ENCODE measurements at places on chromosomes 13 and 19.

DNA sequence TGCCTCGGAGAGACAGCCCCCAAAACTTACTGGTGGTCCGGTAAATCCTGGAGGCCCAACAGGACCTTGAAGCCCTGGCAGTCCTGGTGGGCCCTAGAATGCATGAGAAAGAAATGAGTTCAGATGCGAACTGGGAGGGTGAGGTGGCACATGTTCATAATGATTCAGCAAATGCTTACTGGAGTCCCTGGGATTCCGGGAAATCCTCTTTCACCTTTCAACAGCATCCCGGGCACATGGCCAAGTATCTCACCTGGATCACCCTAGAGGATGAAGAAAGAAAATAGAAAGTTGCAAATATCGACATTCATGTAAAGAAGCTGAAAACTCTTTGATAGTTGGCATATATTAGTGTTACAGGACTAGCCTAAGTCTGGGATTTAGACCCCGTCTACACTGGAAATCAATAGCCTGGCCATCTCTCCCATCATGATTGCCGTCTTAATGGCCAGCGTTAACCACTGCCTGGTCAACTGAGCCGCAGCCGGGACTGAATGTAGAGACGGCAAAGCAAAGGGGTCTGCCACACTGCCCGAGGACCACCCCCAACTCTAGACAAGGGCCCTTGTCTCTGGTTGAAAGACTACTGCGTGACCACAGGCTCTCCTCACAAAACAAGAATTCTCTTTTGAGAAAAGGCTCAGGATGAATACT lies 96.9 kb downstream of the COL4A1 start:
- no peak for DNase-seq

GRCh38 chr13:109834973-109835720 lies 48.8 kb upstream of the IRS2 start:
- DNase-seq = no peak

DNA sequence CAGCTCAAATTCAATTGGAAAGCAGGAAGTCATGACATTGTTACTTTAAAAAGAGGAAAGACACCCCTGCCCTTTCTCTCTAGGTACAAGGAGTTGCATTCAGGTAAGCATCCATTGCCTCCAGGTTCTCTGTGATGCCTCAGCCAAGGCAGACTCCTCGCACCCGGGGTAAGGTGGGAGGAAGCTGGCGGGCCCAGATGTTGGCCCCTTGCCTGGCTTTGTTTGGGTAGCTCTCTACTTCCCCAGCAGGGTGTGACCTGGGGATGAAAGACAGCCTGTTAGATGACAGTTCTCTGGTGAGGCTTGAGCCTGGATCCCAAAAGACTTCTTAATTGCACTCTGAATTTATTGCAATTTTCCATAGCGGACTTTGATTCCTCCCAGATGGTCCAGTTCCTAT lies 25.6 kb downstream of the SHISA2 start:
- no peak for DNase-seq

DNA sequence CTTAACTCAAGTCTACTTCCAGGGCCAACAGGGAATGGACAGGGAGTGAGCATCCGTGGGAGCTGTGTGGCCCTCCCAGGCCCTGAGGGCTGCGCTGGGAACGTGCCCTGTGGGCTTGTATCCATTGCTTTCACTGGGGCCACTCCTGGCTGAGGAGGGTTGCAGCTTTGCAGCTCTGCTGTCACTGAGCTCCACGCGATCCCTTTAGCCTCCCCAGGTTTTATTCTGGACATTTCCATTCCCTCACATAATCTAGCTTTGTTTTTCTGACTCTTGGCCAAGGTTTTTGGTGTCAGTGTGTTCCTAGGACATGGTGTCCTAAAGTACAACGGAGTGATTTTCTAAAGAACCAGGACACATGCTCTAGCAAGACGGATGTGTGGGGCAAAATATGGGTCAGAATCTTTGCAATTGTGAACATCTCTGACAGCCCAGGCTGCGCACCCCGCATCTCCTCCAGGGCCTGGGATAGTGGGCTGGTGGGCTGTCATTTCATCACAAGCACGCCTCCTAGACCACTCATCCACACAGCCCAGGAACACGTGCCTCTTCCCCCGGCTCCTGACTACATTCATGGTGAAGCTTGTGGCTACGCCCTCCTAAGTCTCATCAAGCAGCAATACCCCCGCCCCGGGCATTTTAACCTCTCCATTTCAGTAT lies 28.0 kb downstream of the GGACT start:
- DNase-seq = no peak

GRCh38 chr19:42386974-42387707 lies 3.0 kb downstream of the CNFN start:
- DNase-seq = peak; percentile 28

- no peak for DNase-seq
Observed at GRCh38 chr13:44364345-44365000, 9.2 kb upstream of the SERP2 start.

- DNase-seq = no peak
Observed at GRCh38 chr13:111874981-111875380, 192.0 kb upstream of the SOX1 start.

DNA sequence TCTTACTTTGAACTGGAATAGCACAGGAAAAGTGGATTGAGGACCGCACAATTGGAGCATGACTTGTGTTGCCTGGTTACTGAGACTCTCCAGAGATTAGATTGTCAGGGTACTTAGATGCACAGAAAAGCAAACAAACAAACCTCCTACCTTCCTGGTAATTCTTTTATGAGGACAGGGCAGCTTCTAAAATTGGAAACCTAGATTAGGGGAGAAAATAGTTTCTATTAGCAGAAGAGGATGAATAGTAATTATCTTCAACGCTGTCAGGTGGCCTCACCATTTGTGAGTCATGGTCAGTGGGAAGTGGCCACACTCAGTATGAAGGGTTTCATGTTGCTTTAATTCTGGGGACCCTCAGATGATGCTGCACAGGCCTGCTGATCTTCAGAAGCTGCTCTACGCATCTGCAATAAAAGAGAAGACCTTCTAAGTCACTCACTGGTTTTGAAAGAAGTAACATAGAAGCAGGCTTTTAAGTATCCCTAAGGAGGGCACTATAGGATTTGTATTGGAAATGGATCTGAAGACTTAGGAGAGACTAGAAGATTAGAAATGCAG lies 106.8 kb downstream of the LACC1 start:
- DNase-seq = no peak

GRCh38 chr19:54164369-54165068 lies 5.0 kb upstream of the LENG1 start:
- peak; percentile 57 for DNase-seq

DNA sequence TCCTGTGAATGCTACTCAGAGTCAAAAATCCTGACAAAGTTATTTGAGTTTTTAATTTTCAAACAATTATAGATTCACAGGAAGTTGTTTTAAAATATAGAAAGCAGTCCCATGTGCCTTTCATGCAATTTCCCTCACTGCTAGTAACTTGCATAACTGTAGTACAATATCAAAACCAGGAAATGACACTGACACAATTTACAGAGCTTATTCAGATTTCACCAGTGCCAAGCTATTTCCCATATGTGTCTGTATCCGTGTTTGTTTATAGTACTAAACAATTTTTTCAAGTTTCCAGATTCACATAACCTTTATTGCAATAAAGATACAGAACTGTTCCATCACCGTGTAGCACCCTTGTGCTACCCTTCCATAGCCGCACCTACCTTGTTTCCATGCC lies 934.6 kb downstream of the PCDH17 start:
- DNase-seq = no peak

DNA sequence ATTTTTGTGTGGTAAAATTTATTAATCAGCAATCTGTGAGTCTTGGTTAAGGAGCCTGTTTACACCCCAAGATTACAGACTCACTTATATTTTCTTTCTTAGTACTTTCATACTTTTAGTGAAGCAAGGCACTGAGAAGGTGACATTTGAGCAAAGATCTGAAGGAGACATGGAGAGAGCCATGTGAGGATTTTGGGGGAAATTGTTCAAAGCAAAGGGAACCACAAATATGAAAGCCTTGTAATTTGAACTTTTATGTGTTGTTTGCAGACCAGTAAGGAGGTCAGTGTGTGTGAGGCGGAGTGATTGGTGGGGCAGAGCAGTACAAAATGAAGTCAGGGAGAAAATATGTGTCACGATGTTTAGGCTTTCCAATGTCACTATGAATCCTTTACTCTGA lies 140.7 kb upstream of the KLF12 start:
- no peak for DNase-seq

DNA sequence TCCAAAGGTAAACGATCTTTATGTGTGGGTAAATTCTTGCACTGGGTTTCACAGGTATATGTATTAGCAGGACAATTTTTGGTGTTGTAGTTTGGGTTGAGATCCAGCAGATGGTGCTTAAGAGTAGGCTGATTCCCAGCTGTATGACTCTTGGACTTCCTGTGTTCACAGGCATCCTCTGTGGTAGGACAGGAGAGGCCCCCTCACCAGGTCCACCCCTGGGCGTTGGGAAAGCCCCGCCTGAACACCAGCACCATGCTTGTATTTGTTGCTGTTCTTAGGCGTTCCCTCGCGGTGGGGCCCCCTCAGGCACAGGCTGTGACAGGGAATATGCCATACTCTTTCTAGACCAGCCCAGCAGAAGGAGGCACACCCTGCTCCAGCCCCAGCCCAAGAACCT lies 49.5 kb upstream of the PCDH17 start:
- no peak for DNase-seq

DNA sequence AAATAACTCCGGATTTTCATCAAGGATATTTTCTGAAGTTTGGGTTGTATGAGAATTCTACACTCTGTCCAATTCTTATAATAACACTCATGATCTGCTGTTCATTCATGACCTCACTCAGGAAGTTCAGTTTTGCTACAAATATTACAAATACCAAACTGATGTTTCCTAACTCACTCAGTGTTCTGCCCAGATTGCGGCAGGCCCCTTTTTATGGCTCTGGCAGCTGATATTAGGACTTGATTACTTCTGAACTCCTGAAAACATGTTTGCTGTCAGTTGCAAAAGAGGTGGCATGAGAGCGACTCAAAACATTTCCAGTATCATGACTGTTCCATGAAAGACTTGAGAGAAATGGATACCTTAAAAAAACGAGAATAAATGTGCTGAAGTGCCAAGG lies 188.0 kb downstream of the RGCC start:
- no peak for DNase-seq

- no peak for DNase-seq
Observed at GRCh38 chr19:30856376-30856775, 484.2 kb downstream of the ZNF536 start.

DNA sequence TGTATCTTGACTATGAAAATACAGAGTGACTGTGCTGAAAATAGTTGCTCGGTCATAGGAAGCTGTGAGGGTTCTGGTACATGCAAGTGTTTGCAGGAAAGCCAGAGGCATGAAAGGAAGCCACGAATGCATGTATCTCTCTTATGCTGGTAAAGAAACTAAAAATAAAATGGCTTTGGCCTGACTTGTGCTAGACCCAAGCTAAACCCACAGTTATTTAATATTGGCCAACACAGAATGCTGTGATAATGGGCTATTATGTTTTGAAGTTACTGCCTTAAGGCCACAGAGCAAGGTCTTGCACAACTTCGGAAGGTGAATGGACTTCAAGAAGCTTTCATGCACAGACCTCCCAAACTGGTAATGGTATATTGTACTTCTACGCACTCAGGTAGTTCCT lies 518.2 kb upstream of the HTR2A start:
- DNase-seq = no peak

- no peak for DNase-seq
Observed at GRCh38 chr13:40563350-40564125, 102.9 kb downstream of the FOXO1 start.

DNA sequence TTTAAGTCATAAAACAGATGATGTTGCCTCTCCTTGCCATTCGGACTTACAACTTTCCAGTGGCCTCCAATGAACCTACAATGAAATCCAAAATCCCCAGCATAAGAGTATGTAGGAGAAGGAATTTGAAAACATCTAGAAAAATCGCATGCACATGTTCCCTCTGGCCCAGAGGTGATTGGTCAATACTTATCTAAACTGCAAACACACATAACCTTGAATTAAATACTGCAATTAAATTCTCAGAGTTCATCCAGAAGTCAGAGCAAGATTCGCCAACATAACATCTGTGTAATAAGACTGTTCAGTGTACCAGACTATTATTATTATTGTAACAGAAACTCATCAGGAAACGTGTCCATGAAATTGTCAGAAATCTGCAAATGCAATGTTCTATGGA lies 82.2 kb upstream of the USP29 start:
- DNase-seq = no peak

GRCh38 chr19:33811246-33811645 lies 14.6 kb downstream of the KCTD15 start:
- DNase-seq = no peak

- DNase-seq = no peak
Observed at GRCh38 chr13:96474181-96474557, 384.3 kb downstream of the HS6ST3 start.

- no peak for DNase-seq
Observed at GRCh38 chr19:17210296-17210695, 4.9 kb upstream of the USE1 start.

DNA sequence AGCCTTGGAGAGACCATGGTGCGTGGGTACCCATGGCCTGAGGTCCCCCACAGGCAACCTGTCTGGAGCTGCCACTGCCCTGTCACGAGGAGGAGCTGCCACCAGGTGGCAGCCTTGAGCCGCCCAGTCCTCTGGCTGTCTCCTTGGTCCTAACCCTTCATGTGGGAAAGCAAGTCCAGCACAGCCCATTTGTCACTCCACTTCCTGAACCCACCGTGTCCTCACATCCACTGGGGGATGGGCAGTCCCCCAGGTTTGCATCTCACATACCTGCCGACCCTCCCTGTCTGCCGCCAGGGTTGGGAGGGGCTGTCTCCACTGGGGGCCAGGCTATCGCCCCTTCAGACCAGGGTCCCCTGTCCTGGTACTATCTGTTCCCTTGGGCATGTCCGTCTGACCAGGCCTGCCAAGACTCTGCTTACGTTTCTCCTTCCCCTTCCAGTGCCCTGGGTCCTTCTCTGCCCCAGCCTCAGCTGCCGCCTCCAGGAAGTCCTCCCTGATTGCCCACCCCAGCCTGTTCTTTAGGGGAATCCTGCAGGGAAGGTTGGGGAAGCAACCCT lies 4.5 kb downstream of the FAM174C start:
- peak; percentile 85 for DNase-seq

DNA sequence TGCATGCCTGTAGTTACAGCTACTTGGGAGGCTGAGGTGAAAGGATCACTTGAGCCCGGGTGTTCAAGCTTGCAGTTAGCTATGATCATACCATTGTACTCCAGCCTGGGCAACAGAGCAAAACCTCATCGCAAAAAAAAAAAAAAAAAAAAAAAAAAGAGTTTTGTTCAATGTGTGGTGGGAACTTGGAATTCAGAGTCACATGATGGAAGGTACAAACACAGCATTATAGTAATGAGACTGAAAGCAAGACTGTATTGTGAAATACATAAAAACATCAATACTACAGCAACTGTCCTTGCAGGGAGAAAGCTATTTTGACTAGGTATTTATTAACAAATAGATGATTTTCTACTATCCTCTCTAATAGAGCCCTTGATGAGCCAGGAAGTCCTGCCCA lies 393.2 kb downstream of the DLEU7 start:
- no peak for DNase-seq
